Left lung (tissue), 14 donors: ENCODE measurements at places on chromosomes 6 and 20.
A peak's percentile ranks its signal among the peaks of the same experiment; 100 is the strongest.

GRCh38 chr6:14951704-14952103 lies 294.2 kb upstream of the JARID2 start:
- no peak for DNase-seq

- peak; percentile 13 for DNase-seq
Observed at GRCh38 chr6:33164665-33165373, 27.4 kb downstream of the COL11A2 start.

GRCh38 chr20:37526238-37526838 lies 1.3 kb downstream of the BLCAP start:
- no peak for DNase-seq

- no peak for DNase-seq
Observed at GRCh38 chr6:139711804-139712585, 337.5 kb upstream of the CITED2 start.

DNA sequence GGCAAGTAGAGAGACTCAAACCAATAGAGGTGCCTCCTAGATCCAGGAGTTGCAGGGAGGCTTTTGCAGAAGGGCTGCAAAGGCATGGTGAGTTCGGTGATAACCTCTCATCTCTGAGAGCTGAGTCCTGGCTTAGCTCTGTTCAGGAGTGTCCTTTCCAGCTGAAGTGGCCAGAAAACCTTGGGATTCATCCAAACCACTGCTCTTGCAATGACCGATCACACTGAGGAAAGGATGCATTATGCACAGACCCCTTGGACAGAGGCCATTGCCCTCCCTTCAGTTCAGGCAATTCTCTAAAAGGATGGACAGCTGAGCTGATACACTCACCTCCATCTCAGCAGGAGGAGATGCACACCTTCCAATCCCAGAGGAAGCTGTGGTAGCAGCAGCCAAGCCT lies 158.8 kb upstream of the ENPP5 start:
- no peak for DNase-seq

DNA sequence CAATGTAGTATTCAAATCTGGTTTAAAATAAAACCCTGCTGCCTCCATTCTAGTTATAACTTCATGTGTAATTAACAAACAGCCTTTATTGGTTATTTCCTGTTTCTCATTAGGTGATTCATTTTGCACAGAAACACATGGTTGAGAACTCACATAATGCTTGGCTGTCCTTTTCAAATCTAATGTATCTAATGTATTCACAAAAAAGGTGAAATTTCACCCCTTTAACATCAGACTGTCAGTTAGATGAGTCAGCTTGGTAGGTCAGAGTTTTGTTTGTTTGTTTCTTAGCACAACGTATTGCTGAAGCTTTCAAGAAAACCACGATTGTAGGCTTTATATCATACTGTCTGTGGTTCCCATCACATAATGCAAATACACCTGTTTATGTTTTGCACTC lies 78.7 kb upstream of the TMEM30A start:
- no peak for DNase-seq

GRCh38 chr6:167546611-167547327 lies 221.9 kb downstream of the TTLL2 start:
- DNase-seq: no peak

- DNase-seq: no peak
Observed at GRCh38 chr6:43943099-43943766, 173.2 kb downstream of the VEGFA start.

DNA sequence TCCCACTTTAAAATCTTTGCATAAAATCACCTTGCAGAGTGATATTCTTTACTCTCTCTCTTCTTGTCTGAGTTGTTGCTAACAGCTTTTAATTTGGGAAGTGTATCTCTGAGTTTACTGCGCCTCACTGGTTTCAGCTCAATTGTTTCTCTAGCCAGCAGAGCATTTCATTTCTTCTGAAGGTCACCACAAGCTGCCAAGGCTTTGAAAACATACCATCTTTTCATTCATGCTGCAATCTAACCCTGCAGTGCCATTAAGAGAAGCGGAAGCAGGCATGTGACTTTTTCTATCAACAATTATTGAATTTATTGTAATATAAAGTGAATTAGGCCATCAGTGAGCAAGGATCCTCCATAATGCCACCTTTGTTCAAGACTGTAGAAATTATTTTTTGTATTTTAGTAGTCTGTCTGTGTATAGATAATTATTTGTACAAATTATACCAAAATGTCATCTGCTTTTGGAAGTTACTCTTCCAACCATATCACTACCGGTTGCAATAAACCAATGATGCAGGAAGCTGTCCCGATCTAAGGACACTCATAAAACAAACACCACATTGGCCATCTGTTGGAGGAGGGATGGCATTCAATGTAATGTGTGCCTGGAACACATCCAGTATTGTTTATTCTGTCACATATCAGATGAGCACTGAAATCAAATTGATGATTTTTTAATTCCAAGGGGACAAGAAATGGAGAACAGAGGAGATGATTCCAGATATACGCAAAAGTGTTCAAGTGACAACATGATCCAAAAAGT lies 26.8 kb downstream of the HS3ST5 start:
- no peak for DNase-seq

- no peak for DNase-seq
Observed at GRCh38 chr20:5945963-5946362, 4.4 kb downstream of the TRMT6 start.

DNA sequence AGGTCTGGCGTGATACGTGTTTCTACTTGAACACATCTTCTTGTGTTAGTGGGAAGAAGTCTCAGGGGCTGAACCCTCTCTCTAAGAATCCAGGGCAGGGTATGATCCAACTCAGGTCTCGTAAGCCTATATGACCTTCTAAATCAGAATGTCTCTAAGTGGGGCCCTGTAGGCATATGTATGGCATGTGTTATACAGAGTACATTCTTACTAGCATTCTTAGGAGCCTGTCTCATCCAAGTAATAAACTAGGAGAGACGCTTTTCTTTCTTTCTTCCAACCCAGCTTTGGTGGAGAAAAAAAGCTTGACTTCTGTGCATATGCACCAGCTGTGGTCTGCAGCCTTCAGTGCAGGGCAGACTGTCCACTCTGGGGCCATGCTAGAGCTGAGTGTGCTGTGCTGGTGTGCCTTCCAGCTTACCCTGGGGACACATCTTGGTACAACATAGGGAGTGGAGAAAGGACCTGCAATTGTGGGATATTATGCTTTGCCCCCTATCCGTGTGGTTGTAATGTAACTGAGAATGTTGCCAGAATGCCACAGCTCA lies 47.3 kb downstream of the L3MBTL3 start:
- no peak for DNase-seq

- no peak for DNase-seq
Observed at GRCh38 chr6:40280231-40280630, 306.9 kb downstream of the LRFN2 start.

DNA sequence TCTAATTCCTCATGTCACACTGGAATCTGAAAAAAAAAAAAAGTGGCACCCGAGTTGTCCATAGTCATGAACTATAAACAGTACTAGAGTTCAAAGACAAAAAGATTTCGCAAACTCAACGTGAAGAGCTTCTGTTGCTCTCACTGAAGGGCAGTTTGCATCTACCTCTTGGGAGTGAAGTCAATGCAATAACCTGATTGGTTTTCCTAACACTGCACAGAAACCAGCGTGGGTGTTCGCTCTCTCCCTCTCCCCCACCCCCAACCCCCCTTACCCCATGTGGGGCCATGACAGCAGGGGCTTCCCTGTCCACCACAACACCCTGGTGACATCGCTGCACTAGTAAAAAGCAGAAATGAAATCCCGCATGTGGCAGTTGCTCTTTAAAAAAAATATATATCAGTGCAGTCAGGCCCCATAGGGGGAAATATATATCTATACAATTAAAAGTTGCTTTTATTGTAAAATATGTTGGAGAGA lies 66.9 kb downstream of the GMPR start:
- DNase-seq: no peak

DNA sequence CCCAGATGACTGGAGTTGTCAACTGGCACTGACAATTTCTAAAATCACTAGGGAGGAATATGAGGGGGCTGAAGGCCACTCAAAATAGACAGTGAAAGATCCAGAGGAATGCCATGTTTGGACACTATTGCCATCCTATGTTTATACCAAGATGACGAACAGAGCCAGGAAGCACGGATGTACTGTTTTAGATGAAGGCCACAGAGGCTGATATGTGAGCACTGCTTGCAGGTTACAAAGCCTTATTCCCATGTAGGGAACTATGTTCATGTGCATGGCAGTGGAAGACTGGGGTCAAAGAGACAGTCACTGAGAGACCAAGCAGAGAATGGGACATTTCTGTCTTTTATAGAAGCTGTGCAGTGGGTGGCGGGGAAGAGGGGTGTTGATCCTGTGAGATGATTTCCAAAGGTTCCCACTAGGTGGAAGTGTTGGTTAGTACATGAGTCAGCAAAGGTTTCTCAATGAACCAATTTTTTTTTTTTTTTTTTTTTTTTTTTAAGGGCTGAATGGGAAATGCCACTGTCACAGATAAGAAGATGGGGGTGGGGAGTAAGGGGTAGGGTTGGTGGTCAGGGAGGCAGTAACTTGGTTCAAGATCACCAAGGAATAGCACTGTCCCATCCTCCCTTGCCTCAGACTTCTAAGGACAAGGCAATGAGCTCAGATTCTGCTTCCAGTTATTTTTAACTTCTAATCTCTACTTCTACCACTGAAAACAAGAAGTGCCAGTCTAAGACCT lies 46.7 kb upstream of the MOCS1 start:
- no peak for DNase-seq

GRCh38 chr20:51484141-51484815 lies 58.2 kb downstream of the NFATC2 start:
- no peak for DNase-seq

DNA sequence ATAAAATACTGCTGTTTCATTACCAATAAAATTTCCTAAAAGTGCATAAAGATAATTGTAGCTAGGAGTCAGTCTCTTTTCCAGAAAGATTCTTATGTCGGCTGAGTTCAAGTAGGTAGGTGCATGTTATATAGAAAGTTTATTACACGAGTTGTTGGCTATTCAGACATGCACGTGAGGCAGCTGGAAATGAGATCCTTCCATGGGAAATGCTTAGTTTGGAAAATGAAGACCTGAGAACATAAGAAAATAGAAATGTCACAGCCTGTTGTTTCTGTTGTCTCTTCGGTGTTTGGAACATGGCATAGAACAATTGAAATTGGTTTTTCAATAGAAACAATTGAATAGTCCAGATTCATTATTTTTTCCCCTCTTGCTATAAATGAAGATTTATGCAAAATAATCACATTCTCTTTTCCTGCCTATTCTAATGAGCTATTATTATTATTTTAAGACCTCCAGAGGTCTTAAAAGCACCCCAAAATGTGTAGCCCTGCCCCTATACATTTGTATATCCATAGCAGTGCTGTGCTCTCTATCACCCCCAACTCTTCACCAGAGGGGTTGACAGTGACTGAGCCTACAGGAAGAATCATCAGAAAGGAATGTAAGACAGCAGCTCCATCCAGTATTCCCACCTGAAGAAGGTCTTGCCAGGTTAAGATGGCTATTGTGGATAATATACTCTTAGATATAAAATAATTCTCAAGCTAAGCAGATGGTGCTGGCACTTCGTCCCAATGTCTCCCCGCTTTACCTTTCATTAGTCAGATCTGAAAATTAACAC lies 82.2 kb downstream of the ZDHHC14 start:
- no peak for DNase-seq

- DNase-seq: no peak
Observed at GRCh38 chr6:2862712-2863181, 21.1 kb upstream of the SERPINB1 start.

DNA sequence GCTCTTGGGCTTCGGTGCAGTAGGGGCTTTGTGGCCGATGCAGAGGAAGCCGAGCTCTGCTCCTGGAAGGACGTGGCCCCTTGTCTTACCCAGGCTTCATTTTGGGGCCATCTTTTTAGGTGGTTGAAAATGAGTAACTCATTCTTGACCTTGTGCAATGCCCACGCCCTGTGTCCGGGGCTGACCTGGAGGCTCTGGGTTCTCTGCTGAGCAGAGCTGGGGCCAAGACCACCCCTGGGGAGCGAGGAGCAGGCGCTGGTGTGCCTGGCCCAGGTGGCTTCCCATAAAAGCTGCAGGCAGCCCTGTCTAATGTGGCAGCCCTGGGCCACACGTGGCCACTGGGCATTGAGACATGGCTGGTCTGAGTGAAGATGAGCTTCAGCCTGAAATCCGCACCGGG lies 25.7 kb downstream of the NTSR1 start:
- no peak for DNase-seq

DNA sequence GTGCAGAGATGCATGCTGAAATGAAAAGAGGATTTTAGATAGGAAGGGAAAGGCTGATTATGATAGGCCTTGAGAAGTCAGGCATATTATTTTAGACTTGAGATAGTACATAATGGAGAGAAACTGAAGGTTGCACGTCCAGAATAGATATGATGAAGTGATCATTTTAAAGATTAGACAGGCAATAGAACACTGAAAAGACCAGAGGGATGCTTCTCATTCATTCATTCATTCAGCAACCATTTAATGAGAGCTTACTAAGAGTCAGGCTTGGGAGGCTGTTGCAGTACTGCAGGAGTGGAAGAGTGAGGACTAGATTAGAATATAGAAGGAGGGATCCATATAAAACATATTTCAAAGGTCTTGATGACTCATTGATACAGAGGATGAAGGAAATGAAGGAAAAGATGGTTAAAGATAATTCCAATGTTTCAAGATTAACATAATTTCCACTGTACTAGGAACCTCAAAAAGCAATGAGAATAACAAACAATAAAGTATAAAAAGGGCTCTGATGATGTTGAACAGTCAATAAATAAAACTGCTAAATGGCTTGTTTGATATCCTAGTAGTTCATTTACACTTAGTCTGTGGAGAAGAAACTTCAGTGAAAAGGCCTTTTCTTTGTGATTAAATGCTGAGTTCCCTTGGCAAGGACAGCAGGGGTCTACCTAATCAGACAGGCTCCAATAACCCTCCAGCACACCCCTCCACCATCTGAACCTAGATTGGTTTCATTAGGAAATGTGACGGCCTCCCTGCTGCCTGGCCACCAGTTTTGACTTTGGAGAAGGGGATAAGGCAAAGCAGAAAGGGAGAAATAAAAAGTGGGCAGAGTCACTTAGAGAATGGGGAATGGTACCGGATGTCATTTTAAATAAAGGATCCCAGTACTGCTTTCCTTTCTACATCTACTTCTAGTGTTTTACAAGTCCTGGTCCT lies 5.3 kb upstream of the FBXO9 start:
- DNase-seq: no peak

GRCh38 chr6:35669451-35670045 lies 19.2 kb downstream of the FKBP5 start:
- DNase-seq: no peak

DNA sequence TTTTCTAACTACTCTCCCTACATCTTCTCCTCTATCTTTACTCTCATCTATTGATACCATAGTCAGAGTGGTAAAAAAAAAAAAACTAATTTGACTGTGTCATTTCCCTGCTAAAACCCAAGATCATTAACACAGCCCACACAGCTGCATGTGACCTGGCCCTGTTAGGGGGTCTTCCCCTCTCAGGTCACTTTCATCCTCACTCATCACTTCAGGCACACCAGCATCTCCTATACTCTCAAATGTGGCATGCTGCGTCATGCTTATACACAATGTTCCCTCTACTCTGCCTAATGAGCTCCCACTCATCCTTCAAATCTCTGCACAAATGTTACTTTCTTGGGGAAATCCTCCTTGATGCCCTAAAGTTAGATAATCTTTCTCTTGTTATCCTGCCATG lies 86.8 kb downstream of the CDK19 start:
- DNase-seq: no peak
